Activated naive CD4-positive, alpha-beta T cell treated with anti-CD3 and anti-CD28 coated beads, Interleukin-2, amount 50 U/mL, for 72 hours (primary cell): ENCODE measurements at places on chromosomes 1 and 21.
A peak's percentile ranks its signal among the peaks of the same experiment; 100 is the strongest.

GRCh38 chr1:160971618-160972056, 17.0 kb upstream of the ITLN2 start:
- DNase-seq: peak; percentile 66

DNA sequence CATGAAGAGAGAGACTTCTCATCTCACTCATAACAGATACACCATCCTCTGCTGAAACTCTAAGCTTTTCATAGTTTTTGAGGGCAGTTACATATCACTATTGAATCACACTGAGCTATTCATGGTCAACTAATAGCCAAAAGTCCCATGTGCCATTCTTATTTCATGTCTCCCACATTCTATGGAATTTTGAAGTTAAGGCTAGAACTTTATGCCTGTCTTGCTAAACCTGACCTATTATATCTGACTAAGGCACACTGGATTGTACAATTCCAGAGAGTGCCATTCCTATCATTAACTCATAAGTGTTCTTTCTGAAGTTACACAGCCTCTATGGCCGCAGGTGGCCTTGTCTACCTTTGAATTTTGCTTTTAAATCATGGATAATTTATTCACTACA, 254.3 kb downstream of the PTPRC start:
- no peak for DNase-seq

DNA sequence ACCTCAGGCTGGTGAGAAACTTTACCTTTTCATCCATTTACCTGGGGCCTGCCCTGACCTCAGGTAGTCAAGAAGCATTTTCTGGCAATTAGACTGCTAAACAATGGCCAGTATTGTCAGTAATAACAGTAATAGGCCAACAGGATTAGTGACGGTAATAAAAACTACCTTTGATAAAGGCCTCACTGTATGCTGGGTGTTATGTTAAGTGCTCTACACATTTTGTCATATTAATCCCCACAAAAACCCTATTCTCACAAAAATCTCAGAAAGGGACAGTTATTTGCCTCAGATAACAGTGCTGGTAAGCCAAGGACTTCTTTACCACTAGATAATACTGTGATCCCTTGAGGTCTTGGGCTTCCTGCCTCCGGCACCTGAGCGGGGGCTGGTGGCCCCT, 191.4 kb downstream of the FOXD2 start:
- no peak for DNase-seq

- no peak for DNase-seq
These were observed 39.1 kb downstream of the KCNC4 start for GRCh38 chr1:110249256-110249655.

GRCh38 chr1:11761285-11761684, 708 bp upstream of the C1orf167 start:
- DNase-seq: no peak

- DNase-seq: no peak
These were observed 239.8 kb downstream of the NFIA start for GRCh38 chr1:61322008-61322744.

- no peak for DNase-seq
These were observed 66.7 kb downstream of the HTR6 start for GRCh38 chr1:19731311-19731821.

- DNase-seq: no peak
These were observed 75.8 kb downstream of the ATP1A1 start for GRCh38 chr1:116448785-116449385.

DNA sequence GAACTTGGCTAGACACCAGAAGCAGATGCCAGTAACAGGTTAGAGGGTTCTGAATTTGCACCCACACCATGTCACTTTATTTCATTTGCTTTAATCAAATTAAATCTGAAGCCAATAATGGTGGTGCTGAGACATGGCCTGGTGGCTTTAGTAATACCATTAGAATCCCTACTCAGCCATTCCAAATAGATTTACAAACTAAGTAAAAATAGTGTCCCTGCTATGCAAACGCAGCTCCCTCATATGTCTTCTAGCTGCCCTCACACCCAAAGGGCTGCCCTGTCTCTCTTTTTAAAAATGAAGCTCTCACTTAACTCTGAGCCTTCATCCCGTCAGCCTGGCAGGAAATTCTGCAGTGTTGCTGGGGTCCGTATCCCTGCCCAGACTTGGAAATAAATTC, 21.1 kb downstream of the GLUL start:
- DNase-seq: no peak

DNA sequence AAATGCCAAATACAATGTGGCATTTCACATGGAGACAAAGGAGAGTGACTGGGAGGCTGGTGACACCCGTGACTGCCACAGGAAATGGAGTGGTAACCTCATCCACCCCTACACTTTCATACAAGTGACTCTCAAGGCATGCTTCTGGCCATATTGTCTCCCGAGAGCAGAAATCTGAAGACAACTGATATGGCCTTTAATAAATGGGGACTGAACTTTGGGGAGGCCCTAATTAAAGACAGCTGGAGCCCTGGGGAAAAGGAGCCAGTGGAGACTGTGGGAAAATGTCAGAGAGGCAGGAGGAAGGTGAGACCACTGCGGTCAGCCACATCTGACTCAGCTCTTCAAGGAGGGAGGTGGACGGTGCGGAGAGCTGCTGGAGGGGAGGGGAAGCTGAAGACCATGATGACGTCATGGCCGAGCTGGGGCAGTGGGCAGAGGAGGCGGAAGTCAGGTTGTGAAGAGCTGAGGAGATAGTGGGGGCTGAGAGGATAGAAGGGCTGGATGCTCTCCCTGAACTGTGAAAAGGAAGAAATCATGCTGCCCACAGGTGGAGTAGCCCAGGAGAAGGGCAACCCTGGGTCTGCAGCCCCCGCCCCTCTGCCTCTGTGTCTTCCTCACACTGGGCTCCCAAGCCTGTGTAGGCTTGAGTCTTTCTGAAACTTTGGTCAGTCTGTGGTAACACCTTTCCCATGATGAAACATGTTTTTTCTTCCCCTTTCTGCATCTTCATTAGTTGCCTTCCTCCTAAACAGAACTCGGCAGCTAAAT, 14.0 kb upstream of the NCF2 start:
- DNase-seq: no peak
